ENCODE measurements at places on chromosomes 12 and 14. TPM values are rescaled to one million over a fixed set of nuclear protein-coding genes. Genes with fewer than 3 reads are reported as not detected.

The ADCK1 gene
- 5.7 TPM for total RNA-seq

The SYNDIG1L gene
- not detected for total RNA-seq

The GZMH gene
- total RNA-seq, result not detected

The PIP4K2C gene
- 40.2 TPM for total RNA-seq

The CARMIL3 gene
- 0.60 TPM for total RNA-seq

The HCAR3 gene
- total RNA-seq, result not detected

The ARMH4 gene
- 0.62 TPM for total RNA-seq

The TTC6 gene
- 0.33 TPM for total RNA-seq

The SLC15A4 gene
- total RNA-seq, result 19.3 TPM

The MYBPC1 gene
- not detected for total RNA-seq
